Cardiac septum (tissue), 1 donor: ENCODE measurements at places on chromosomes 16 and 17. TPM values are rescaled to one million over a fixed set of nuclear protein-coding genes. Genes with fewer than 3 reads are reported as not detected.

- DNase-seq, result no peak
These were observed 102.2 kb downstream of the AATF start for GRCh38 chr17:37050920-37051319.

DNA sequence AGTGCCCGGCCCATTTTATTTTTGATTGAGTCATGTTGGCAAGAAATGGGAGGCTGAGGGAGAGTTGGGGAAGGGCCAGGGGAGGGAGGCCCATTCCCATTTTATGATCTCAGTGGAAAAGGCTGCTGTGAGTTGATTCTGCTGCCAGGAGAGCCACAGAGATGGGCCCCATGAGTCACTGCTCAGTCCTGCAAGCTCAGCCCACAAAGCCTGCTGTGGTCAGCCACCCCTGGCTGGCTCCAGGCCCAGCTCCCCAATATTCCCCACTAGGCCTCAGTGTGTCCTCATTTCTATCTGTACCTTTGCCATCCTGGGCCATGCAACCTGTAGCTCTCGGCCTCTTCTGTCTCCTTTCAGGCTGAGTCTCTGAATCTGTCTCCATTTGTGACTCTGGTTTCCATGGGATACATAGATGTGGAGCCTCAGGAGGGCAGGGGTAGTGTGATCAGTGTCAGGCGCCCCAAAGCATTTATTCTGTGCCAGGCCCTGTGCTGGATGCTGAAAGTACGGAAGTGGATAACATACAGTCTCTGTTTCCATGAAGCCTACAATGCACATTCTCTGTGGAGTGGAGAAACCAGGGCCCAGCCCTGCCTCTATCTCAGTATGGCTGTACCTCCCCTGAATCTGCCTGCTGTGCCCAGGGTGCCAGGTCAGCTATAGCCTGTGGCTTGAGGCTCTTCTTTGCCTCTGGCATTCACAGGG lies 1.9 kb upstream of the PLEKHG4 start:
- no peak for DNase-seq

DNA sequence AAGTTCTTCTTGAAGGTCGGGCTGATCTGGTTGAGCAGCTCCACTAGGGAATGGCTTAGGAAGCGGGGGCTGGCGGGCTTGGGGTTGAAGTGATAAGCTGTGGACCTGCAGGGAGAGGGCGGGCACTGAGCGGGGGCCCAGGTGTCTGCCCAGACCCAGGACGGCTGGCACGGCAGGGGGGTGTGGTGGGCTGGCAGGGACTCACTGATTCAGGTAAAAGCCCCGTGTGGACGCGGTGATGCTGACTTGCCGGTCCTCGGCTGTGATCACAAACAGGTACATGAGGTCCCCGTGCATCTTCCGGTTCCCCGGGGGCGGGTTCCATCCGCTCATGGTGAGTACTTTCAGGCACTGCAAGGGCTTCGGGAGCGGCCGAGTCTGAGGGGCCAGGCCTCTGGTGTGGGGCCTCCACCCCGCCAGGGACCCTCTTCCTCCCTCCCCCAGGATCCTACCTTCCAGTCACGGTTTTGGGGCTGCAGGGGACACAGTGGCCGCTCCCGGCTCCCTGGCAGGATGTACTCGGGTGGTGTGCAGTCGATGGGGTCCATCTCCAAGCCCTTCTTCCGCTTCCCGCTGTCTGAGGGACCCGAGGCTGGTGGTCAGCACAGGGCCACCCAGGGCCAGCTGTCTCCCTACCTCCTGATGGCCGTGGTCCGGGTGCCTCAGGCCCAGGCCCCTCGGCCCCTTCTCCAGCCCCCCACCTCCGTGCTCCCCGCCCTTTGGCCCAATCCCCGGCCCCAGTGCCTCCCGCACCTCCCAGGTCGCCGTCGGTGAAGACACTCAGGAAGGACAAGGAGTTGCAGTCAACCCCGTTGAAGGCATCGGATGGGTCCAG lies 10.2 kb downstream of the CLUH start:
- peak; percentile 69 for DNase-seq

GRCh38 chr17:27919079-27919478 lies 25.9 kb upstream of the LYRM9 start:
- no peak for DNase-seq

DNA sequence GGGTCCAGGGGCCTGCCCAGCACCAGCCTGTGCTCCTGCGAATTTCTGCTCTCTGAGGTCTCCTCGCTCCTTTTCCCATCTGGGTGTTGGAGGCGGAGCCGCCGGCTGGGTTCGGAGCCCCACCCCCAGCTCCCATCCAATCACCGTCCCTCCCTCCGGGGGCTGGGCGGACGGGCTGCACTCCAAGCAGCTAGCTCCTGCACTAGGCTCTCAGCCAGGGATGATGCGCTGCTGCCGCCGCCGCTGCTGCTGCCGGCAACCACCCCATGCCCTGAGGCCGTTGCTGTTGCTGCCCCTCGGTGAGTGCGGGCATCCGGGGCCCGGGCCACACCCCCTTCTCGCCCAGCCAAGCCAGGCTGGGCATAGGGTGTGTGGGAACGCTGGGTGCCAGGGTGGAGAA lies at the start of gene NRN1L:
Gene NRN1L (plus strand): TSS at position 202 of the 400 bp plus-strand sequence. CDS start 19 bp downstream, at position 221.
- DNase-seq, result peak; percentile 94

DNA sequence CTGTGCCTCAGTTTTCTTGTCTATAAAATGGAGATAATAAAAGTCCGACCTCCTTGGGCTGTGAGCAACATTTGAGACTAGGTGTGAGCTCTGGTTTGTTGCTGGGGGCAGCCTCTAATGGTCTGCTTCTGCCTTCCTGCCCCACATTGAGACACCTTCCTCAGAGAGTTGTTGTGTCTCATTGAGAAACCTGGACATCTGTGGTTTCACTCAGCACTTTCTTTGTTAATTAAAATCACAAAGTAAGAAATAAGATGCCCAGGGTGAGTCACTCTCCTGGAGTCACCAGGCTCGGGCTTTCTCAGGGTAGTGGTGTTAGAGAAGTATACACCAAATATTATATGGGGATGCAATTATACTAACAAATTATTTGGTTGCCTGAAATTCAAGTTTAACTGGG lies 389.2 kb upstream of the SALL1 start:
- DNase-seq, result no peak

DNA sequence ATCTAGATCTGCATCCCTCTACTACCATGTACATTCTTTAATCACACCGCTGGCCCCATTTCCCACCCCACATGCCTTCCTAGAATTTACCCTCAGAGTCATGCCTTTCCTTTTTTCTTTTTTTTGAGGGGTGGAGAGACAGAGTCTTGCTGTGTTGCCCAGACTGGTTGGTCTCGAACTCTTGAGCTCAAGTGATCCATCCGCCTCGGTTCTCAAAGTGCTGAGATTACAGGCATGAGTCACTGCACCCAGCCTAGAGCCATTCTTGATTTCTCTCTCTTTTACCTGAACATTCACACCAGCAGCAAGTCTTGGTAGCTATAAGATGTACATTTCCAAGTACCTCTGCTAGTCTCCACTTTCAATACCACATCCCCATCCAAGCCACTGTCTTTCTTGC lies 2.1 kb downstream of the PAGR1 start:
- no peak for DNase-seq

DNA sequence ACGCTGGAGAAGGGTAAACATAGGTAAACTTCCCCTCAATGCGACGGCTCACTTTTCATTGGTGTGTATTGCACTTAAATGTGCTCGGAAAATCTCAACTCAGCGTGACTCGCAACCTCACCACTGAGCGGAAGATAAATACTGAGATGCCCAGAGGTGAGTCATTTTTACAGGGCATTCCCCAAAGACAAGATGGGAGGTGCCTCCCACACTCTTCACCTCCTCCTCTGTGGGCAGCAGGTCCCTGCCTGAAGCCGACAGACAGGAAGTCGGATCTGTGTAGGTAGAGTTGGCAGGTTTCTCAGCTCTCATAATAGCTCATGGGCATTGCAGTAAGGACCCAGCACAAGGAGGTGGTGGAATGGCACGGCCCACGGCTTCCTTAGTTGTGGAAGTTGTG lies 274.6 kb upstream of the HSBP1 start:
- no peak for DNase-seq

- DNase-seq, result no peak
These were observed 104.3 kb downstream of the PRKCB start for GRCh38 chr16:23940111-23940510.

- DNase-seq, result no peak
These were observed 526.8 kb upstream of the GOT2 start for GRCh38 chr16:59260892-59261291.

DNA sequence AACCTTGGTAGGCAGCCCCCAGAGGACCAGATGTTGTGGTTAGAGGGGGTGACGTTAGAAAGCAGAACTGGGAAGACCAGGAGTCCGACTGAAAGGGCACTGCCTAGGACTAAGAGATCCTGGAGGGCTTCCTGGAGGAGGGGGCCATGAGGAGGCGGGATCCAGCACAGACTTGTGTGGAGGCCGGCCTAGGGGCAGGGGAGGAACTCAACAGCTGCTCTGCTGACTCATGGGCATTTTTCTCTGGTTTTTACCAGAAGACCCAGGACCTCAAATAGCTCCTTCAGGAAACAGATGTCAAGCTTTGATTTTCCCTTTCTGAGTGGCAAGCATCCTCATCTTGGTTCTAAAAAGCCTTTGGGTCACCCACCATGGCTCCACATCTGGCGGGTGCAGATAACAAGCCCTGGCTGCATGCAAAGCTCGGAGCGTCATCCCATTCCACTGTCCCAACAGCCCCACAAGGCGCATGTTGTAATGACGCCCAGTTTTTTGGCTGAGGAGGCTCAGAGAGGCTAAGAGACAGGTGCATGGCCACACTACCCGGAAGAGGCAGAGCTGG lies 29.0 kb downstream of the IL21R start:
- no peak for DNase-seq

DNA sequence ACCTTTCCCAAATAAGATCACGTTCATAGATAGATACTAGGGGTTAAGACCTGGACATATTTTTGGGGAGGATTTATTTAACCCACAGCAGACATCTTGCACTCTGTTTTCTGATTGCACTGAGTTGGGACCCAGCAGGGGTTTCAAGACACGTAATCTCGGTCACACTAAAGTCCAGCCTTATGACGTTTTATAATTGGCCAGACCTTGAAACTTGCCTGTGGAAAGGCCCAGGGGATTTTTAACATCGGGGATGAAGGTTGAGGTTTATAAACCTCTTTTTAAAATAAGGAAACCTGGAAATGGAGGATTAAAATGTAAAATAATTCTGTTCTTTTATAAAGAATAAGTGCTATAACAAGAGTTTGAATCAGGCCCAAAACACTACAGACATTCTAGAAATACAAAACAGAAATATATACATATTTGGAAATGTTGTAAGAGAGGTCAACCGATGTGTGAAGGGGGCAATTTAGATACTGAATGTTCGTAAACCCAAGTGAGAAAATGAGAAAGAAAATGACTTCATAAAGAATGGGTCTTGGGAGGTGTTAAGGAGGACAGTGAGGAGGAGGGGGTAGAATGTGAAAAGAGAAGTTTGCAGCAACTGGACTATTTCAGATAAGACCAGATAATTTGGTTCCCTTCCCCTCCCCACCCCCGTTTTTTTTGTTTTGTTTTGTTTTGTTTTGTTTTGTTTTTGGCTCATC lies 61.1 kb upstream of the NOL11 start:
- no peak for DNase-seq

DNA sequence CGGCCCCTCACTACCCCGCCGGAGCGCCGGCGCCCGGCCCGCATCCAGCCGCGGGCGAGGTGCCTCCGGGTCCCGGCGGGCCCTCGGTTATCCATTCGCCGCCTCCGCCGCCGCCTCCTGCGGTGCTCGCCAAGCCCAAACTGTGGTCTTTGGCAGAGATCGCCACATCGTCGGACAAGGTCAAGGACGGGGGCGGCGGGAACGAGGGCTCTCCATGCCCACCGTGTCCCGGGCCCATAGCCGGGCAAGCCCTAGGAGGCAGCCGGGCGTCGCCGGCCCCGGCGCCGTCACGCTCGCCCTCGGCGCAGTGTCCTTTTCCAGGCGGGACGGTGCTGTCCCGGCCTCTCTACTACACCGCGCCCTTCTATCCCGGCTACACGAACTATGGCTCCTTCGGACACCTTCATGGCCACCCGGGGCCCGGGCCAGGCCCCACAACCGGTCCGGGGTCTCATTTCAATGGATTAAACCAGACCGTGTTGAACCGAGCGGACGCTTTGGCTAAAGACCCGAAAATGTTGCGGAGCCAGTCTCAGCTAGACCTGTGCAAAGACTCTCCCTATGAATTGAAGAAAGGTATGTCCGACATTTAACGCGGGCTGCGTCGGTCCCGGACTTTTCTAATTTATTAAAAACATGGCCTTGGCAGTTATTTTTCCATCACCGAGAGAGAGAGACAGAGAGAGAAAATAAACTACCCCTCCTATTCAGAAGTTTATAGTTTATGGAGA lies 2.8 kb downstream of the IRX5 start:
- no peak for DNase-seq

DNA sequence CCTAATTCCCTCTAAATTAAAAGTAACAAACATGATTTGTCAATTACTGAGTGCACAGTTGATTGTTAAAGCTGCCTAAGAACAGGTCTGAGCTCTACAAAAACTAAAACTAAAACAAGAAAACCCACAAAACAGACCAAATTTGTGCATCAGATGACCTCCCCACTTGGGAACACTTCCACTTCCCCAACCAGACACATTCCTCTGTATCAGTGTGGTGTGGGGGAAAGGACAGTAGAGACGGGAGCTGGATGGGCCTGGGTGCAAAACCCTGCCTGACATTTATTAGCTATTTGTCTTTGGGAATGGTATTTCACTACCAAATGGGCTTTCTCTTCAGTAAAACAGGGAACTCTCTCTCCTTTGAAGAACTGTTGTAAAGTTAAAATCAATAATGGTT lies 29.8 kb downstream of the STAT3 start:
- no peak for DNase-seq

DNA sequence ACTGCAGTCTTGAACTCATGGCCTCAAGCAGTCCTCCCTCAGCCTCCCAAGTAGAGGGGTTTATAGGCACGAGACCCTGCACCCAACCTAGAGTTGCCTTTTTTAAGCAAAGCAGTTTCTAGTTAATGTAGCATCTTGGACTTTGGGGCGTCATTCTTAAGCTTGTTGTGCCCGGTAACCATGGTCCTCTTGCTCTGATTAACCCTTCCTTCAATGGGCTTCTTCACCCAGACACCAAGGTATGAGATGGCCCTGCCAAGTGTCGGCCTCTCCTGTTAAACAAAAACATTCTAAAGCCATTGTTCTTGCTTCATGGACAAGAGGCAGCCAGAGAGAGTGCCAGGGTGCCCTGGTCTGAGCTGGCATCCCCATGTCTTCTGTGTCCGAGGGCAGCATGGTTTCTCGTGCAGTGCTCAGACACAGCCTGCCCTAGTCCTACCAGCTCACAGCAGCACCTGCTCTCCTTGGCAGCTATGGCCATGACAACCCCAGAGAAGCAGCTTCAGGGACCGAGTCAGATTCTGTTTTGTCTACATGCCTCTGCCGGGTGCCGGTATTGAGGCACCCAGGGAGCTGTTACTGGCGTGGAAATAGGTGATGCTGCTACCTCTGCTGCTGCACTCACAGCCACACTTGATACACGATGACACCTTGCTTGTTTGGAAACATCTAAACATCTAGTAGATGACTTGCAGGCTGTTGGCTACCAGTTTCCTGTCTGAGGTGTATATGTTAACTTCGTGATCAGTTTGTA lies 3.3 kb downstream of the RPL13 start:
- DNase-seq, result no peak

- DNase-seq, result no peak
These were observed 31.0 kb downstream of the MAPT start for GRCh38 chr17:45925311-45925710.

GDPD1 gene
- total RNA-seq, result 1.2 TPM

SPNS2 gene
- 10.3 TPM for total RNA-seq

CAMTA2 gene
- total RNA-seq, result 38.9 TPM

SEZ6L2 gene
- total RNA-seq, result 1.2 TPM

SLFN12L gene
- total RNA-seq, result 0.92 TPM

RBBP6 gene
- total RNA-seq, result 34.7 TPM

TP53TG3B gene
- total RNA-seq, result not detected

ADAD2 gene
- 0.24 TPM for total RNA-seq

PDP2 gene
- 2.7 TPM for total RNA-seq
